ENCODE measurements at places on chromosomes 12 and 14.

GRCh38 chr12:47302111-47302671 is 222.4 kb upstream of the AMIGO2 start:
- no peak for DNase-seq

DNA sequence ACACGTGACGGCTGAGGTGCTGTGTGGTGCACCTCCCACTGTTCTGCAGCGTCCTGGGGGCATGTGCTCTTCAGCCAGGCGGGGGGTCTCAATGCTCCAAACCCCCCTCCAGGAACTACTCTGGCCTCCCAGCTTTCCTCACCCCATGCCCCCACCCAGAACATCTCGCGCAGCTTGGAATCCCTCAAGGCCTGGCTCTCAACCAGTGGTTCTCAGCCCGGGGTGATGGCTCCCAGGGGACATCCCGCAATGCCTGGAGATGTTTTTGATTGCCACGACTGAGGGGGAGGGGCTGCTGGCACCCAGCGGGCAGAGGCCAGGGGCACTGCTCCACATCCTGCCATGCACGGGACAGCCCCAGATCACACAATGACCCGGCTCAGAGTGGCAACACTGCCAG is 78.9 kb upstream of the DICER1 start:
- no peak for DNase-seq

DNA sequence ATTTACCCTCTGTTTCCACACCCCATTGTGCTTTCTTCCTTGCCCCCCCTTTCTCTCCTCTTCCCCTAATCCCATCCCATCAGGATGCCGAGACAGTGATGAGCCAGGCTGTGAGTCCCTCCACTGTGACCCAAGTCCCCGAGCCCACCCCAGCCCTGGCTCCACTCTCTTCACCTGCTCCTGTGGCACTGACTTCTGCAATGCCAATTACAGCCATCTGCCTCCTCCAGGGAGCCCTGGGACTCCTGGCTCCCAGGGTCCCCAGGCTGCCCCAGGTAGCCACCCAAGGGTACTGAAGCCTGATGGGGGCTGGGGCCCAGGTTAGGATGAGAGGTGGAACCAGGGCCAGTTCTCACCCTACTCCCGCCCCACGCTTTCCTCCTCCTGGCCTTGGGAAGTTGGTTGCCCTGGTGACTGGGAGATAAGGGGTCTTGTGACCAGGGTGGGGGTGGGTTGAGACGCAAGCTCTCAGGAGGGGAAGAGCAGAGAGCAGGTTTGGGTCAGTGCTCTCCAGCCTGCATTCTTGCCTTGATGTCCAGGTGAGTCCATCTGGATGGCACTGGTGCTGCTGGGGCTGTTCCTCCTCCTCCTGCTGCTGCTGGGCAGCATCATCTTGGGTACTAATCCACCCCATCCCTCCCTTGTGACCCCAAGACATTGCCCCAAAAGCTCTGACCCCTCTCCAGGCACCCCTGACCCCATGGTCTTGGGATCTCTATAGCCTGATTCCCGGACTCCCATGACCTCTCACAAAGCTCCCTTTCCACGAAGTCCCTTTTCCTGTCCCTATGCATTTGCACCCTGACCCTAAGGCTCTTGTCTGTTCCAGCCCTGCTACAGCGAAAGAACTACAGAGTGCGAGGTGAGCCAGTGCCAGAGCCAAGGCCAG is 1.2 kb downstream of the AMHR2 start:
- DNase-seq: no peak

DNA sequence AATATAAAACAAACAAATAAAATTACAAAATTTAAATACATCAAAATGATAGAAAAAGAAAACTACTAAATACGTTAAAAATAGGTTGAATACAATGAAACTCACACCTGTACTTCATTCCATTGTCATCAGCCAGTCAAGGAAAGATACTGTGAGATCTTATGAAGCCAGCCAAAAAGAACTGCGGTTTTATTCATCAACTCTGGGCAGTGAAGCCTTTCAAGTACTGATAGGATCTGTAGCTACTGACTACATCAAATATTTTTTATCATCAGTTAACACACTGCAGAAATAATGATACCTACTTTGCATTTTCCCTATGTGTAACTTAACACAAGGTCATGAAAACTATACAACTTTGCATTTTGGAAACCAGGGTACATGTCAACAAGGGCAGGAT is 46.3 kb upstream of the FAR2 start:
- DNase-seq: no peak

GRCh38 chr12:23964812-23965211 is 15.3 kb upstream of the SOX5 start:
- DNase-seq: no peak

GRCh38 chr14:105817971-105818711 is 291.8 kb downstream of the TMEM121 start:
- no peak for DNase-seq

- no peak for DNase-seq
These were observed 843.2 kb downstream of the GALC start for GRCh38 chr14:87149583-87150354.

DNA sequence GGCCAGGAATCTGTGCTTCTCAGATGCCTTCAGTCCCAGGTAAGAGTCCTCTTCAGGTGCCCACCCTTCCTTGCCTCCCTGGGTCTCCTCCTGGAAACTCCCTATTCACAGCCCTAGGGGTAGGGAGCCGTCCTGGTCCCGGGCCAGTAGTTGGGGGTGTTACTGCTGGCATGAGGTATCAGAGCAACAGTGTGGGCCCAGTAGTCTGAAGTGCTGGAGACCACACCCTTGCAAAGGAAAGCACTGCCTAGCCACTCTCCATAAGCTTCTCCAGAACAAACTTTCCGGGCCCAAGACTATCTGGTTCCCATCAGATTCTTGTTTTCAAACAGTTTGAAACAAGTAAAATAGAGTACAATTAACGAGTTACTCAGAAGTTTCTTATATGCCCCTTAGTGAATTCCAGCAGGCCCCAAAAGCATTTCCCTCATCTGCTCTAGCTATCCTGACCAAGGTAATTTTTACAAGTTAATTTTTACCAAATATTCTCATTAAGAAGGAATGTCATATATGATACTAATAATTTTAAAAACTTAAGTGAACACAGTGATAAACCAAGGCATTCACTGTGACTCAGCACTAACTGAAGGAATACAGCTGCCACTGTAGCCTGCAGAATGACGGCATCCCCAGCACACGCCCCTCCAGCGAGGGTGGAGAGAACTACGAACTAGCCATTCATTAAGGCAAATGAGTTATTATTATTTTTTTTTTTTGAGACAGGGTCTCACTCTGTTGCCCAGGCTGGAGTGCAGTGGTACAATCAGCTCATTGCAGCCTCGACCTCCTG is 49.4 kb downstream of the MOK start:
- no peak for DNase-seq

Measured in amniotic stem cell (primary cell).